HFF-Myc (cell line): ENCODE measurements at places on chromosomes 11 and 22.

DNA sequence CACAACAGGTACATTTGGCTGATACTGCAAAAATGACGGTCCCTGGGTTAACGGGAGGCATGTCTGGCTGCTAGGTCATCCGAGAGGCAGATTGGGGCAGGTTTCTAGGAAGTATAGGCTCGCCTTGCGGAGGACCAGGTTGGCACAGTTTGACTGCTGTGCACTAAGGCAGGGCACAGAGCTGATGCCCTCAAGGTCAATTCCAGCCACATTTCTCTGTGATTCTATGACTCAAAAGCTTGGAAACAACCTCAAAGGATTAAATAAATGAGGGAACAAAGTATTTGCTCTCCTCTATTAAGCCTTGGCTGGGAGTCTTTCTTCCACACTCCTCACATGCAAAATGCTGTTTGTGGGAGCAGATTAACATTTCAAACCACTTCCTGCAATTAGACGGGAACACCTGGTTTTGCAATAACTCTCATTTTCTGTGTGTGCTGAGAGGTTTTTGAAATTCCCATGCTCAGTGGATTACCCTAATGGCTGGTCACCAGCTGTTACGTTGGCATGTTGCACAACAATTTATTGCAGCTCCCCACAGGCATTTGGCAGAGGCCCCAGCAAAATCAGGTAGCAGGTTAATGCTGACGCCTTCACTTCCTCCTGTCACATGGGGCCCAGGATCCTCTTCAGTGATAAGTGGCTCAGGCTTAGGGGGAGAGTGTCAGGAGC is 61.0 kb upstream of the PLET1 start:
- peak; percentile 62 for DNase-seq

- no peak for DNase-seq
These were observed 51.2 kb downstream of the MRTFA start for GRCh38 chr22:40585310-40585751.

- no peak for DNase-seq
These were observed 50.1 kb downstream of the MUC6 start for GRCh38 chr11:986270-986951.

GRCh38 chr11:11403763-11404725 is 51.0 kb upstream of the CSNK2A3 start:
- DNase-seq = no peak

DNA sequence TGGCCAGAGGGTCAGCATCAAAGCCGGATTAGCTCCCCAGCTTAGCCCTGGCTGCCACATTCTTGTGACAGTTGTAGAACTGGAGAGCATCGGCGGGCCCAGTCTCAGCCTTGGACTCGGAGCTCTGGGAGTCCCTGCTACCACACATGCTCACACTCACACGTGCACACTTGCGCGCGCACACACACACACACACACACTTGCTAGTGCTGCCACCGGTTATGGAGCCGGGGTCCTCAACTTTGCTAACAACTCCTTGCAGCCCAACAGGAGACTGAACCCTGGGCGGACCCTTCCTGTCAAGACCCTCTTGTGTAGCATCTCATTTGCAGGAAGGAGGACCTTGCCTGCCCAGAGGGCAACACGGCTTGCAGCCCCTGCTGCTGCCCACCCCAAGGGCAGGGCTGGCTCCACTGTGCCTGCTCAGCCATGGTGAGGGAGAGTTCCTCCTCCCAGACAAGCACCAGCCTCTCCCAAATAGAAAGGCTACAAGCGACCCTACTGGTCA is 107.6 kb downstream of the WNT7B start:
- no peak for DNase-seq

- no peak for DNase-seq
These were observed at the start of gene PHF21B for GRCh38 chr22:45009606-45010531. Gene PHF21B, minus strand, starts transcription at chr22:45010005. Its CDS starts 456 bp downstream, at chr22:45009549.

GRCh38 chr11:83035070-83035854 is 36.4 kb downstream of the RAB30 start:
- no peak for DNase-seq

- DNase-seq = no peak
These were observed at the start of gene FAM181B for GRCh38 chr11:82733444-82734119. Gene FAM181B, minus strand, starts transcription at chr11:82733864. Its CDS starts 135 bp downstream, at chr11:82733729.

DNA sequence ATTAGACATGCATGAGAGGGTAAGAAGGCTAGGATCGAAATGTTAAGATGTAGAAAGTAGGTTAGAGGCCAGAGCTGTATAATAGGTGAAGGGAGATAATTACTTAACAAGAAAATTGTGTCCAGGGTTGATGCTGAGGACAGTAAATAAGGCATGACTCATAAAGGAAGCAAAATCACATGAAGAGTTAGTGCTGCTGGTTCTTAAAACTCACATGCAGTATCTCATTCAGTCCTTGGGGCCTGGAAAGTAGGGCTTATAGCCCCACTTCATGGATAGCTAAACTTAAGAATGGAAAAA is 130.2 kb downstream of the NCAM1 start:
- DNase-seq = no peak

DNA sequence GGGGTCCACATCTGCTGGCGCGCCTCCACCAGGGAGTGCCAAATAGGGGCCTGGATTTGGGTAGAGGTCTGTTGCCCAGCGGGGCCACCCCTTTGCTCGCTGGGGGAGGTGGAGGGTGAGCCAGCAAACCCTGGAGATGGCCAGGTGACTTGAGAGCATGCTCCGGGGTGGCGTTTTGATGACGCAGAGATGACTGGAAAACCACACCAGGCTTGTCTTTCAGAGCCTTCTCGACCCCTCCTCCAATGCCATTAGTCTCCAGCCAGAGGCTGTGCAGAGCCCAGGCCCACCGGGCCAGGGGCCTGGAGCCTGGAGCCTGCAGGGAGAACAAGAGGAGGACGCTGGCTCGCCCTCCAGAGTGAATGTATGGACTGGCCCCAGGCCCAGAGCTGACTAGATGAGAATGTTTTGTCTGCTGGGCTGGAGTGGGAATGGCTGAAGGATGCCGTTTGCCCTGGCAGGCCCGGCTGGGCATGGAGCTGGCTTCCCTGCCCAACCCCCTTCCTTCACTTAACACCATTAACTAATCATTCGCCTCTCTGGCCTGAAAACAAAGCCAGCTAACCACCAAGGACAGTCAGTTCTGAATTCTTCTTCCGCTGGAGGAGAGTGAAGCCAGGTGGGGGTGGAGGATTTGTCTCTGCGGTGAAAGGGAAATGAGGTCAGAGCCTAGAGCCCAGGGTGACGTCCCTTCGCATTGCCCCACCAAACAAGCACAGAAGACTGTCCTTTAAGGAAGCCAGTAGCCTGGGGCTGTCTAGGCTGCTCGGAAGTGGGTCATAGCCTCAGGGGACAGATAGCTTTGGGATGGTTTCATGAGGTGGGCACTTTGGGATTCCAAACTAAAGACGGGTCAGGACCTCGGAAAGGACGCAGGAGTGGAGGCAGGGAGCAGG is 1.6 kb upstream of the MCAM start:
- no peak for DNase-seq

DNA sequence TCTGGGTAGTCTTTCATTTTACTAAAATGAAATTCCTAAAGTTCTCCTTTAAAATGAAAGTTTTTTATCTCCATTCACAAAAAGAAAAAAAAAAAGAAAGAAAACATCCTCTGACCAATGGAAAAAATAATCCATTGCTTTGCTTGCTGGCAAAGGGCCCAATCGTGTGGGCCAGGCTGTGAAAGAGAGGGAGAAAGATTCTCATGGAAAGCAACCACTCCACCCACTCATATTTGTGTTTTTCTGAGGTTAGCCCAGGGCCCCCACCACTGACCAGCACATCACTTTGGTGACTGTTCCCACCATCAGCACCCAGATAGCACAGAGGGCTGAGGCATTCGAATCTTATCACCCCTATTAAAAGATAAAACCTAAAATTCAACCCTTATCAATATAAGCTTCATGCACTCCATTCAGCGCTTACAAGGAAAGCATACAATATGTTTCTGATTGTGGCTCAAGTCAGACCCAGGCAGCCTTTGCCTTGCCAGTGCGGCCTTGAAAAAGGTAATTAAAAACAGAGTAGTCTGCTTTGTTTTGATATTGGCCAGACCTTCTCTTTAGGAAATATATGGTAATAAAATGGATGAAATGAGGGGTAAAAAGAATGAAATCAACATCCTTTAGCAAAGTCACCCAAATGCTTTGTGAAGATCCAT is 192.8 kb downstream of the ETS1 start:
- DNase-seq = no peak

DNA sequence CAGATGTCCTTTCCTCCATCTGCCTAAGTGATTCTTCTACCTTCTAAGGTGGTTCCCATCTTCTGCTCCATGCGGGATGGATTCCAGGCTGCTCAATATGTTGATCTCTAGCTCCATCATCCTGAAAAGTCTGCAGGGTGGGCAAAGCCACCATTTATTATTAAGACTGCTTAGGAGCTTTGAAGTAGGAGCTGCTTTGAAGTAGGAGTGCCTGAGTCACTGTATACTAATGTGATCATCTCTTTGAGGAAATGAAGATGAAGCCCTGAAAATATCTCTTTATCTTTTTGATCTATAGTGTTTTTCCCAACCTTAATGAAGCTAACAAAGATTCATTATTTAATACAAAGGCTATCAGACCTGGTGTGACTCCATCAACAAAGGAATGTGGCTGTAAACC is 13.1 kb downstream of the HEPHL1 start:
- DNase-seq = no peak

GRCh38 chr11:110430267-110431050 is 711 bp downstream of the FDX1 start:
- no peak for DNase-seq

DNA sequence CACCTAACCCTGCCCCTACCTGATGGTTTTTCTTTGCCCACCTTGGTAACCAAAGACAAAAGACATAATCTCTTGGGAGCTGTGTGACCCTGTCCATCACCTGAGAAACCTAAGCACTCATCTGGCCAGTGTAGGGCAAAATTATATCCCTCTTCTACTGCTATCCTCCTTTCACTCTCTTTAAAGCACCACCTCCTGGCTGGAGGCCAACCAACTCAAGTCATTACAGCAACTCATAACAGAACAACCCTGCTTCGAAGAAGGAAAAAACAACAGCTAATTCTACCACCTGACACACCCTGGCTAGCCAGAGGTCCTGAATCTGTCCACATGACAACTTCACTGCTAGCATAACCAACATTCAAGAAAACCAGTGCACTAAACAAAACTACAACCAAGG is 45.5 kb downstream of the GAS2 start:
- DNase-seq = no peak

DNA sequence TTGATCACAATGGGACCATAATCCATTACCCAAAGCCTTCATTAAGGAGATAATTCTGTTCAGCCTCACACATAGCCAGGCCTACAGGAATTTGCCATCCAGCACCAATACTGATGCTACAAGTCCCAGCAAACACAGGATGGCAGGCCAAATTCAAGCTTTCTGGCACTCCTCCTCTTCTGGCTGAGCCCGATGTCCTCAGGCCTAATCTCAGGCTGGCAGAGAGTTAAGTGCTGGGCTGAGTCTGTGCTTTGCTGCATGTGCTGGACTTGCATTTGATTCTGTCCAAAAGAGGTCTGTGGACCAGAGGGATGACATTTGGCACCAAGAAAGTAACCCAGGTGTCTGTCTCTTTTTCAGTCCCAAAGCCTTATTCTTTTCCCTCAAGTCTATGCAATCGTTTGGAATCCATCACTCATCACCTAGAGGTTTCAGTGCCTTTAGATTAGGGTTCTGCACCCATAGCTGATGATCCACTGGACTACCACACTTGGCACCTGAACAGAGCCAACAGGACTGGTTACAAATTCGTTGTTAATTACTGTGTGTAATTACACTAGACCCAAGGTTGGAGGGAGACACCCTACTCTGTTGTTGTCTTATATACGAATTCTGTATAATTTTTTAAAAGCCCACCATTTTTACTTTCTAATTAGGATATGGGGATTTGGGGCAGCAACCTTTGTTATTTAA is 19.4 kb upstream of the LIN7C start:
- DNase-seq = no peak

GRCh38 chr22:19238900-19239299 is 52.6 kb downstream of the CLTCL1 start:
- no peak for DNase-seq

GRCh38 chr11:36431429-36432092 is 78.5 kb downstream of the TRAF6 start:
- peak; percentile 61 for DNase-seq

GRCh38 chr22:46352691-46353386 is 17.3 kb downstream of the TRMU start:
- peak; percentile 9 for DNase-seq

- DNase-seq = no peak
These were observed 304.1 kb upstream of the TENM4 start for GRCh38 chr11:79744941-79745340.

- DNase-seq = no peak
These were observed 73.7 kb downstream of the ARHGAP42 start for GRCh38 chr11:100760744-100761143.

DNA sequence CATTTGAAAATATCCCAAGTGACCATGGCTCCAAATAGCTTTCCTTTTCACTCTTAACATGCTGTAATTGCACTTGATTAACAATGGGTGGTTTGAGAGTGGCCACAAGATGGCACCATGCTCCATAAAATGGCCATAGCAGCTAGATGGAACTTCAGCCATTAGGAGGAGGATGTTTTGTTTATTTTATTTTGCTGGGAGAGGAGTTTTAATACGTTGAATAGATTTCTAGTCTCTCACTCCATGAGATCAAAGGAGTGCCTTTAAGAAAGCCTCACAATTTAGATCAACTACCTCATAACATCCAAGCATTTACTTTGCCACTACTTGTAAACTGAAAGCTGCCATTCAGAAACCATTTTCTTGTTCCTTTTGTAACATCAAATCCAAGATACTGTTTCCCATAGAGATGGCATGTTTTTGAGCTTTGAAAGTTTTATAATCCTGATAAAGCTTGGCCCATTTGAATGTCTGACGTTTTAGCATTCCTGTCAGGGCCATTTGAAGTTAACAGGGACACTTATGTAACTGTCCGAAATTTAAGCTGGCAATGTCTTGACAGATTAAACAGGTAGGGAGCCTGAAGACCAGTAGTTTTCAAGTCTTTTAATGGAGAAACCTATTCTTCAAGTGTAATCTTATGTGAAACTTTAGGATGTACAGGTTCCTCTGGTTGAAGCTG is 4.7 kb downstream of the FEN1 start:
- DNase-seq = peak; percentile 75

DNA sequence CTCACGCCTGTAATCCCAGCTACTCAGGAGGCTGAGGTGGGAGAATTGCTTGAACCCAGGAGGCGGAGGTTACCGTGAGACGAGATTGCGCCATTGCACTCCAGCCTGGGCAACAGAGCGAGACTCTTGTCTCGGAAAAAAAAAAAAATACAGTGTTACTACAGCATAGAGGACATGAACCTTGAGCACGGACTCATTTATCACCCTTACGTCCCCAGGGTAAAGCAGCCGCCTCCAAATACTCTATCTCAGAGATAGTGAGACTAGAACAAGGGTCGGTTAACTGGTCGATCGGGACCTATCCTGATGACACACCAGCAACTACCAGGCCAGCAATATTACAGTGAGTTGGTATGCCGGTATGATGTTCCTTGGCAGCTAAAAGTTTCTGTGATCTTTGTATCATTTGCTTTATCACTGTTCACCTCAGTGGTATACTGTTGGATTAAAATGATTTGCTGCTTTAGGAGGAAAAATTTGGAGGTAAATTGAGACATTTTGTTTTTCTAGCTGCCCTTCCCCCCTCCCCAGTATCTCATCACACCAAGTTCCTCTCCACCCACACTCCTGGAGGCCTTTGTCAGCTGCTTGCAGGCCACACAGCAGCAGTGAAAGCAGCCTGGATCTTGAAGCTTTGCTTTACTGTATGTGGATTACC is 7.0 kb upstream of the SIDT2 start:
- DNase-seq = no peak
